Activated CD8-positive, alpha-beta memory T cell treated with anti-CD3 and anti-CD28 coated beads for 4 hours (primary cell): ENCODE measurements at places on chromosomes 16 and 17.

DNA sequence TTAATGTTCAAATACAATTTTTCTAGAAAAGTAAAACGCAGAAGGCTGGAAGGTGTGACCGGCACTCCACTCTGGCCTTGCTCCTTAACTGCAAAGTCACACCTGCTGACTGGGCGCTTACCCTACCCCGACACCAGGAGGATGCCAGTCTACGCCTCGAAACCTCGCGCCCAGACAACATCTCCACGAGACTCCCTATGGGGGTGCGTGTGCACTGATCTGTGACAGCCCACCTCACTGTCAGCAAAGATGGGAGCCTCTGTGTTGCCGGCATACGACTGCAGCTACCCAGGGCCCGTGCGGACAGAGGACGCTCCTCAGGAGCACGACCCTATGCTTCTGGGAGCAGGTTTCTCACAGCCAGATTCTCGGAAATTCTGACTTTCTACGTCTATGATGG is 26.1 kb downstream of the MAP1LC3B start:
- DNase-seq, result no peak

DNA sequence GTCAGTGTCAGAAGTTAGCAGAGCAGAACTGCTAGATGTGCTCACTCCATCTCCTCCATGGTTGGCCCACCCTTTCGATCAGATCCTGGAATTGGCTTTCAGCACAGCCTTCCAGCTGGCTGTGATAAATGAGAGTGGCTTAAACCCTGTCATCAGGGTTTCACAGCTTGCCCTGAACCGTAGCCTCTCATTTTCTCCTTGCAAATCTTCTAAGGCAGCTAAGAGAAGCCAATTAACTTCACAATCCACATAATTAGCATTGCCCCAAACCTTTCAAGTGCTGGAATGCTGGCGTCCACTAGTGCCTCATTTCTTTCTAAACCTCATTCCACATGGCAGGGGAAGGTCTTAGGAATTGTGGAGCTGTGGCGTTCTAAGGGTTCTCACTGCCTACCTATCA is 21.7 kb downstream of the MILR1 start:
- no peak for DNase-seq

DNA sequence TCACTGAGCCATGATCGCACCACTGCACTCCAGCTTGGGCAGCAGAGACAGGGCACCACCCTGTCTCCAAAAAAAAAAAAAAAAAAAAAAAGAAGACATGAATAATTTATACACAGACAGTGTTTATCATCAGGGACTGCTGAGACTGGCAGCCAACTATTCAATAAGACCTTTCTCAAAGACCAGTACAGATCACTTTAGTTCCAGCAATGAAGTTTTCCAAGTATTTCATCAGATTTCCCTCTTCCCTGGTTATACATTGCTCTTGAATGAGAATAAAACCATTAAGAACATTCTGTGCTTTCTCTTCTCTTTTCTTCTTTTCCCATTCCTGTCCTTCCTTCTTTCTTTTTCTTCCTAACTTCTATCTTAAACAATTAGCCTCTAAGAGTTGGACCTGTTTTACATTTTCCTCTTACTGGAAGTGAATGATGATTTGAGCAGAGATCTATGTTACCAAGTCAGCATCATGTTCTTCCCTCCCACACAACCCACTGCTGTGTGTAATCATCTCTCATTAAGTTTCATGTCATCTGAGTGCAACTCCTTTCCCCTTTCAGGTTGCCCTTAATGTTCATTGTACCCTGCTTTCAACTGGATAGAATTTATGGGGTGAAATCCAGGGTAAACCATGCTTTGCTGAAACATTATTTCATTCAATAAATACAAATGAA is 35.9 kb upstream of the SMIM36 start:
- no peak for DNase-seq

GRCh38 chr16:90026135-90026534 is 6.9 kb upstream of the DBNDD1 start:
- DNase-seq, result no peak

DNA sequence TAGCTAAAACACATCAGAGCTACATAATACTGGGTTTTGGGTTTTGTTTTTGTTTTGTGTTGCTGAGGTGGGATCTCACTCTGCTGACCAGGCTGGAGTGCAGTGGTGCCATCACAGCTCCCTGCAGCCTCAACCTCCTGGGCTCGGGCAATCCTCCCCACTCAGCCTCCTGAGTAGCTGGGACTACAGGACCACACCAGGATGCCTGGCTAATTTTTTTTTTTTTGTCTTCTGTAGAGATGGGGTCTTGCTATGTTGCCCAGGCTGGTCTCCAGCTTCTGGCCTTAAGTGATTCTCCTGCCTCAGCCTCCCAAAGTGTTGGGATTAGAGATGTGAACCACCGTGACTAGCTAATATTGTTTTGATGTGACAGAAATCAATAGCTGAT is 6.2 kb downstream of the MEAK7 start:
- DNase-seq, result no peak

- no peak for DNase-seq
Measured at GRCh38 chr17:69651921-69652320, 237.4 kb downstream of the MAP2K6 start.

- DNase-seq, result no peak
Measured at GRCh38 chr17:17752821-17753321, 71.6 kb downstream of the RAI1 start.

DNA sequence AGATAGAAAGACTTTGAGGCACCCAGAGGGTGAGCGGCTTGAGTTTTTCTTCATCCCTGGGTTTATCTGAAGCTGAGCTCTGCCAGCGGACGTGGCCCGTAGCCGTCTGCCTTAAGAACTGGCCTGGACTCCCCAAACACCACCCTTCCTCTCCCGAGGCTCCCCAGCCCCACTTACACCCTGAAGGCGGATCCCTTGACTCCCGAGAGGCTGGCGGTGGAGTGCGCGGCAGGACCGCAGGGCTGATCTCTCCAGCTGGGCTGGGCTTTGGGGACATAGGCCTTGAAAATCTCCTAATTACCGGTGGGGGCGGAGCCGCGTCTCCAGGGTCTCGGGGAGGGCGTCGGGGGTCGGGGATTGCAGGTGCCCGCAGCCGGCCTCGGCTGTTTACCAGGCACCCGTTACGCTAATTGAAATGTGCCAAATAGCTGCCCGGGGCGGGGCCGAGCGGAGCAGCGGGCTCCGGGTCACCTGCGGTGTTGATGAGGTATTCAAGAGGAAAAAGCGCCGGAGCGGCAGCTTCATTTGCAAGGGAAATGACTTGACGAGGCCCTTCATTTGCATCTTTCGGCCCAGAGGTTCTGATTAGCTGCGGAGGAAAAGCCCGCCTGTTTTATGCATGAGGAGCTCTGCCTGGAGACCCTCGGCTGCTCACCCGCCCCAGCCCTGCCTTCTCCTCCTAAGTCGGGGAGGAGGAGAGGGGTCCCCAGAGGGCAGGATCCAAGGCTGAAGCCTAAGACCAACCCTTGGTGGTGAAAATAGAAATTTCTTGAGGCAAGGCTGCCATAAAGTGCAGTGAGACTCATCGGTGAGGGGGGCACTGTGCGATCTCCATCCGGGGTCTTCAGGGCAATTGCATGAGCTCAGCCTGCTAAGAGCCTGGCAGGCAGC is 100.7 kb downstream of the MGAT5B start:
- DNase-seq, result no peak

DNA sequence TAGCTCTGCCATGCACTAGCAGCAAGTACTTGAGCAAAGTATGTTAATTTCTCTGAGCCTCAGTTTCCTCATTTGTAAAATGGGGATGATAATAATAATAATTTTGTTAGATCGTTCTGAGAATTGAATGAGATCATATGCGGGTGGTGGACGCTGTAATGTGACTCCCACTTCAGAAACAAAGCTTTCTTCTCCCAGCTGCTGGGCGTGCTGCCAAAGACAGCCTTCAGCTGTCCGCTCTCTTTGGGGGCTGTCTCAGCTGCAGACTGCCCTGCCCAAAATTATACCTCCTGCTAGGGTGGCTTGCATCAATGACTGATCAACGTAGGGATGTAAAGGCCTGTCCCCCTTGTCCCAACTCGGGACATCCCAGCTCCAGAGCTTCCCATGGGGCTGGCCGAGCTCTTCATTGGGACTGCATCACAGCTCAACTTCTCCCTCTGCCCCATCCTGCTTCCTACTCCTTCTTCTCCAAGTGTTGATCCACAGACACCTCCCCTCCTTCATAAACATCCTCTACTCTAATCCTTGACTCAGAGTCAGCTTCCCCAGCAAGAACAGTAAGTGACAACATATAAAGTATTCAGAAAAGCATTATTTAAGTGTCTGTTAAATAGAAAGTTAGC is 30.7 kb upstream of the CDH5 start:
- DNase-seq, result no peak

- no peak for DNase-seq
Measured at GRCh38 chr17:20216154-20216815, 207.1 kb downstream of the SPECC1 start.

- DNase-seq, result no peak
Measured at GRCh38 chr17:79627184-79627765, 16.4 kb upstream of the RBFOX3 start.

- no peak for DNase-seq
Measured at GRCh38 chr16:11684231-11685025, 16.2 kb downstream of the SNN start.

DNA sequence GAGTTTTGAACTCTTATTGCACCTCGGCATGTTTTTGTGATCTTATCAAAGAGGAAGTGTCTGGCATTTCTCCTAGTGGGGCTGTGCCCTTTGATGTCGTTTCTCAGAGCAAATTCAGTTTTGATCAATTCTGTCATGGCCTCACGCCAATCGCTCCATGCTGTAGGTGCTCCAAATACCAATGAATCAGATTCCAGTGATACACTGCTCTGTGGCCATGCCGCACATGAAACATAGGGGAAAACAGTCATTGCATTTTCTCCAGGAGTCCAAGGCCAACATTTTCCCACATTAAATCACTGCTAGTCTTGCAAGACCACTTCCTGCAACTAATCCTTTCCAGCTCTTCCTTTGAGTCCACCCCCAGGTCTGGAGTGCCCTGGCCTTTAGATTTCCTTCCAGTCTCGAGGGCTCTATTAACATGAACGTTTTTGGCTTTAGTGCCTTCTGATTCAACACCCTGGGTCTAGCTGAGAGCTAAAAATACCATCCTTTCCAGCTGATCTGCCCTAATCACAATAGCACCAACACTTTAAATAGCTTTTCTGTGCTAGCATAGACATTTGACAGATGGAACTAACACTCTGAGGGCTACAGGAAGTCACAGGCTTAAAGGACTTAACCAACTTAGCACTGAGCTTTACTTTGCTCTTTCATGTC is 18.2 kb upstream of the RASL10B start:
- DNase-seq, result no peak

- no peak for DNase-seq
Measured at GRCh38 chr16:24550295-24550694, 10.9 kb downstream of the RBBP6 start.

DNA sequence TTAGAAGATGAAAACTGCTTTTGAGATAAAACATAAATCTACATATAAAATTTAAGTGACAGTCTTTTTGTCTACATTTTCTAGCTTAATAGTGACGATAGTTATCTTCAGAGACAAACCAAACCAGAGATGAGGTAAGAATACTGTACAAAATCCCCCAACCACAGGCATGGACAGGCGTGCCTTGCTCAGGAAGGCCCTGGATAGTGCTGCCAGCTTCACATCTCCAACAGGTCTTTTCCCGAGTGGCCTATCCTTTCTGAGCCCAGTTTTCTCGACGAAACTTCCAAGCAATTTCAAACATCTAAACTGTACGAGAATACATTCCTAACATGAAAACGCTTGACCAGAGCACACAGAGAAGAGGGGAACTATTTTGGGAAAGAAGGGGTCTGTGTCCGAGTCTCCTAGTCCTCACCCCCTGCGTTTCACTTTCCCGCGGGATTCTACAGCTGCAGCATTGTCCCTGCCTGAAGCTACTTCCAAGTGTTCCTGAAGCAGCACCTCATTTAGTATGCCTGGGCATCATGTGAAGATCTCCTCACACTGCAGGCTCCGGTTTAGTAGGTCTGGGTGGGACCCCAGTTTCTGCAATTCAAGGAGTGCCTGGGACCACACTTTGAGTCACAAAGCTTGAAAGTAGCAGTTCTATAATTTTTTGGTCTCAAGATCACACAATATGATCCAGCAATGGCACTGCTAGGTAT is 37.8 kb downstream of the GNA13 start:
- DNase-seq, result no peak

DNA sequence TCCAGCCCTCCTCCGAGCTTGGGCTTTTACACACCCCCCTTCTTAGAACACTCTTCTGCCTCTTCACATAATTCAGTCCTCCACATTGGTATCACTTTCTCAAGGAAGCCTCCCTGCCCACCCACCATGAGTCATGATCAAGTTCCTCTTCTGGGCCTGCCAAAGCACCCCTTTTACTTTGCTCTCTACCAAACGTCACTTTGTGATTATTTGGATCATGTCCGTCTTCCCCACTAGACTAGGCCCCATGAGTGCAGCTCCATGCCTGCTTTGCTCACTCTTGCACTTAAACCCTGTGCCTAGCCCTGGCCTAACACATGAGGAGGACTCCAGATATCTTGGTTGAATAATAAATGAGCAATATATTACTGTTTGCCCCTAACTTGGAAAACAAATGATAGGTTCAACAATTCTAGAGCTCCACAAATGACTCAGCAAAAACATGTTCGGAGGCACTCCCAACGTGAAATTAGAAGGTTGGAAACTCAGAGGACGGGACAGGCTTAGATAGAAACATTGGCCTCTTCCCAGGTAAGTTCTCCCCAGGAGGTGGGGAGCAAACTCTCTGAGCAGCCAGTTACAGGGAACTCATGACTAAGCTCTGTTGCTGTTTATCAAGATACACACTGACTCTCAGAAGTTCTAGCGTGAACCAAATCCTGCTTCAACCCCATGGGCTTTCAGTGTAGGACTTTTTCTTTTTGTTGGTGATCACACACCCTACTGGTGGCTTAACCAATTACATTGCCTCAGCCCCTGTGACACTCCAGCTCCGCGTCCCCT is 28.3 kb downstream of the G6PC1 start:
- DNase-seq, result peak; percentile 8

- DNase-seq, result no peak
Measured at GRCh38 chr17:81723651-81724209, 11.6 kb downstream of the SLC25A10 start.

DNA sequence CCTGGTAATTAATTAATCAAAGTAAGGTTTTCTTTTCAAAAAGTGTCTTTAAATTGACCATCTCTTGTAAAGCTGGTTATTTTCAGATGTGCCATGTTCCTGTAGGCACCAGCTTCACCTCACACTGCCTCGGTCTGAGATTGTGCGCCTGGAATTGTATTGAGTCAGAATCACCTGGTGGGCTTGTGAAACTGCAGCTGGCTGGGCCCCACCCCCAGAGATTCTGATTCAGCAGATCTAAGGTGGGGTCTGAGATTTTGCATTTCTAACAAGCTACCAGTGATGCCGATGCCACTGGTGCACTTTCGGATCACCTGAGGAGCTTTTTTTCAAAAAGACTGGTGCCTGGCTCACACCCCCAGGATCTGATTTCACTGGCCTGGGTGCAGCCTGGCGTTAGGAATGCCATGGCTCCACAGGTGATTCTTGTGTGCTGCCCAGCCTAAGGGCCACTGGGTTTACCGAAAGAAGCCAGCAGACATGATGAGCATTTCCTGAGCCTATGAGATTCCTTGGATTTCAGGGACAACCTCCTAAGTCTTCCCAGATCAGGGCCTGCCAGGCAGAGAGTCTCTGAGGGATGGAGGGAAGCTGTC is 59.2 kb upstream of the TOB1 start:
- no peak for DNase-seq

- DNase-seq, result no peak
Measured at GRCh38 chr17:82424001-82424862, 5.8 kb upstream of the OGFOD3 start.
